KBM-7 (cell line): ENCODE measurements at places on chromosomes 13 and 19.

DNA sequence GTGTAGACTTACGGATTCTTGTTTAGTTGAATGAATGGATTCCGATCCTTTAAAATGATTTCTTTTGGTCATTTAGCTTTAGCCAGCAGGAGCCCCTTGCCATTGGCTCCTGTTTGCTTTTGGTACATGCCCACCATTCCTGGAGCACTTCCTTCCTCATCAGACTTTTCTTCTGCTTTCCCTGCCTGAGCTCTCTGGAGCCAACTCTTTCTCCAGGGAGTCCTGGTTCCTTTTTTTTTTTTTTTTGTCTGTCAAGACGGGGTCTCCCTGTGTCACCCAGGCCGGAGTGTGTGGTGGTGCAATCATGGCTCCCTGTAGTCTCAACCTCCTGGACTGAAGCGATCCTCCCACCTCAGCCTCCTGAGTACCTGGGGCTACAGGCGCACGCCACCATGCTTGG lies 37.8 kb downstream of the SMARCA4 start:
- DNase-seq: peak; percentile 18

DNA sequence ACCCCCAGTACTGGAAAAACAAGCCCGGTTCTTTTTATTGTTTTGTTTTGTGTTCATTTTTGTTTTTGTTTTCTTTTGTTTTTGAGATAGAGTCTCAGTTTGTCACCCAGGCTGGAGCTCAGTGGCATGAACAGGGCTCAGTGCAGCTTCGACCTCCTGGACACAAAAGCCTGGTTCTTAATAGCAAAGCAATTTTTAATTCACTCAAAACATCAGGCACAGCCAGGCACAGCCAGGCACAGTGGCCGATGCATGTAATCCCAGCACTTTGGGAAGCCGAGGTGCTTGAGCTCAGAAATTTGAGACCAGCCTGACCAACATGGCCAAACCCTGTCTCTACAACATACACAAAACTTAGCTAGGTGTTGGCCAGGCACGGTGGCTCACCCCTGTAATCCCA lies 30.7 kb downstream of the INSR start:
- no peak for DNase-seq

DNA sequence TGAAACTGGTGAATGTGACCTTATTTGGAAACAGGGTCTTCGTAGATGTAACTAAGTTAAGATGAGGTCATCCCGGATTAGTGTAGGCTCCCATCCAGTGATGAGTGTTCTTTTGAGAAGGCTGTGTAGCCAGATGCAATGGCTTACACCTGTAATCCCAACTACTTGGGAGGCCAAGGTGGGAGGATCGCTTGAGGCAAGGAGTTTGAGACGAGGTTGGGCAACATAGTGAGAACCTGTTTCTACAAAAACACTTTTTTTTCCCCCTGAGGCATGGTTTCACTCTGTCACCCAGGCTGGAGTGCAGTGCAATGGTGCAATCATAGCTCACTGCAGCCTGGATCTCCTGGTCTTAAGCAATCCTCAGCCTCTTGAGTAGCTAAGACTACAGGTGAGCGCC lies 36.4 kb downstream of the FBN3 start:
- DNase-seq: no peak

DNA sequence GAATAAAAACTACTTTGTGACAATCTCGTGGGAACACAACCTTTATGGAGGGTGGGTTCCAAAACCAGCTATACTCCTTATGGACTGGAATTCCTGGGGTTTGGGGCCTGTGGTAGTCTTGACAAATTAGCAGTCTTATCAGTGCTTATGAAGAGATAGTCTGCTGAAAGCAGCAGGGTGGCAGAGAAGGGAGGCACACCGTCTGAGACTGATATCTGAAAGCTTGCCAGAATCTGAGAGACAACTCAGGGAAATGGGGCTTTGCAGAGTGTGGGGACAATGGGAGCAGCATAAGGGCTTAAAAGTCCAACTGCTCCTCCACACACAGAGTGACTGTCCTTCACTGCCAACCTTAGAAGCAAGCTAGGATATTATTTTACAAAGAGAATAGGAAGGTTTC lies 95.9 kb downstream of the UGGT2 start:
- no peak for DNase-seq

DNA sequence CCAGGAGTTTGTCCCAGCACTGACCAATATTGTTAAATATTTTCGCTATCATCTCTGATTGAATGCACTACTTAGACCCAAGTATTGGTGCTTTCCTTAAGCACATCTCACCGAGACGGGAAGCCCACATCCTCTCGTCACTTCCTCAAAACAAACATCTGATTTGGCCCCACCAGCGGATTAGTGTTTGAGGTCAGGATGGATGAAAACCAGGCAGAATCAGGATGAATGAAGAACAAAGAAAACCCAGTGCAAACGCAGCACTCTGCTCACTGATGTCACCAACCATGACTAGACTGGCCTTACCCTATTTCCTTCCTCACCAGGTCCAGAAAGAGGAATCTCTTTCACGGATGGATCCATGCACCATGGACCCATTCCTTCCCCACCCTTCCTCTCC lies 6.0 kb downstream of the PLAUR start:
- peak; percentile 88 for DNase-seq

GRCh38 chr19:3167533-3168272 lies 10.9 kb upstream of the S1PR4 start:
- DNase-seq: no peak
